NB4 (cell line): ENCODE measurements at places on chromosomes 11 and 22.

DNA sequence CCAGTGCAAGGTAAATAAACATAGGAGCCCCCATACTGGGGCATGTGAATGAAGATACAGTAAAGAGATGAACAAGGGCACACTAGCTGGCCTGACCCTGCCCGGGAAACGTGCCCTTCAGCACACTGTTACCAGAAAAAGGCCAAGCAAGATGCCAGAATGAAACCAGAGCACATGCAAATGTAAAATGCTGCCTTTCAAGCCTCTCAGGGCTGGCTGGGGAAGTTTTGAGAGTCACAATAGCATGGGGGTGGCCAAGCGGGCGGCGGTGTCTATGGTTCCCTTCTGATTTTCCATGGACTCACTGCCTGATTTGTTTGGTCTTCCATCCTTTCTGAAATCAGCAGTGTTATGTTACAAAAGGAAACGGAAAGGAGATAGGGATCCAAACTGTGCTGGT is 18.9 kb upstream of the SUSD2 start:
- no peak for DNase-seq

DNA sequence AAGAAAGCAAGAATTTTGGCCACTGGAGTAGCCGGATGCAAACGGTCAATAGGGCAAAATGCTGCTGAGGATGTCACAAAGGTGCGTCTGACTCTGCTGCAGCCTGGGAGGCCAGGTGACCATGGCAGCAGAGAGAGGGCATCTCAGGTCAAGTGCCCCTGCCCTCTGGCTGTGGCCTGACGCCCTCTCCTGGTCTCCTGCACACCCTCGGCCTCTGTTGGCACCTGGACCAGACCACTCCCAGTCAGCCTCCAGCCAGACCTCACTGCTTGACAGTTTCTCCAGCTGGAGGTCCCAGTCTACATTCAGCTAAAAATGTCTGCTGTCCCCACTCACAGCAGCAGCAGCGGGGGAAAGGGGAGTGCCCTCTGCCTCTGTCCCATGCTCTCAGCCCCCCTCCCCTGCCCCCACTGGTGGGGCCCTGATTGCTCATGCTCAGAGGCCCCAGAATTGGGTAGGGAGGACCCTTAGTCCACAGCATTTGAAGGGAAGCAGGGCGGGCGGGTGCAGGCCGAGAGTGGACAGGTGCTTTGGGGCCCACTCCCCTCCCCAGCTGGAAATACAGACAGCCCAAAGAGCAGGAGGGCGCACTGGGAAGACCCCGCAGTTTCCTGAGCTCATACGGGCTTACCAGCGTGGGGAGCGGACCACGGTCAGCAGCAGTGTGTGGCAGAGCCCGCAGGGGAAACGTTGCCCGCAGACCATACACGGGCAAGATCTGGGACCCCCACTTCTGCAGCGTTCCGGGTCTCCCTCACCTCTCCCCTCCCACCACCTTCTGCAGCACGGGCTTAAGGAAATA is 1.6 kb upstream of the BRSK2 start:
- no peak for DNase-seq

DNA sequence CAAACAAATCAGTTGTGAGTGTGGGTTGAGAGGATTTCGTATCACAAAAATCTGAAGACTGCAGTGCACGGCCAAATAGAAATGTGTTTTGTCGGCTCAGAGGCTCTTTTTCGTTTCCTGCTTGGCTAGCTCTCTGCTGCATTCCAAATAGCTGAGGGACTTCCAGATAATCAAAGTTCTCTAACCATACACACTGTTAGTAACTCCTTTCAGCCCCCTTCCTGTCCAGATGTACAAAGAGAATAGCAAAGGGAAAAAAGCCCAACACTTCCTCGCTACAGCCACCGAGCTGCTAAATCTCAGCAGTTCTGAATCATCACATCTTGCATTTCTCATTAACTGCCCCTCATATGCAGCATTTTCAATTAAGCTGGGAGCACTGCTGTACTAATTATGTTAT is 203.1 kb downstream of the TENM4 start:
- no peak for DNase-seq

- peak; percentile 96 for DNase-seq
Observed at GRCh38 chr22:36454916-36455570, 26.4 kb downstream of the TXN2 start.

- no peak for DNase-seq
Observed at GRCh38 chr11:75246006-75246670, 5.6 kb downstream of the TPBGL start.

- DNase-seq, result no peak
Observed at GRCh38 chr11:91850021-91850420, 374.6 kb upstream of the FAT3 start.

GRCh38 chr11:67240576-67241389 is 25.5 kb upstream of the GRK2 start:
- DNase-seq, result peak; percentile 86

DNA sequence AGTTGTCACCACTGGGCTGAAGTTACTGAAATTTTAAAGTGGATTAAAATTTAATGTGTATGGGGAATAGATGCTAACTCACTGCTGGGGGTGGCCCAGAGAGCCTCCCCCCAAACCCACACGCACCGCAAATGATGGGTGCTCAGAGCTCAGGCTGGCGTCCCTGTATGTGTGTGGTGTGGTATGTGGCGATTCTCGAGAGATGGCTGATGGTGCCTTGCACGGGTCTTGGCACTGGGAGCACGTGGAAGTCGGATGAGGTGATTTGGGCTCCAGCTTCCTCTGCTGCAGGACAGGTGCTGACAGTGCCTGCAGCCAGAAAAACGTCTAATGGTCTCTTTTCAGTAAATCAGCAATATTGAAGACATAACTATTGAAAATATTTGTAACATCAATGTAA is 1473.3 kb downstream of the TBC1D22A start:
- DNase-seq, result no peak

DNA sequence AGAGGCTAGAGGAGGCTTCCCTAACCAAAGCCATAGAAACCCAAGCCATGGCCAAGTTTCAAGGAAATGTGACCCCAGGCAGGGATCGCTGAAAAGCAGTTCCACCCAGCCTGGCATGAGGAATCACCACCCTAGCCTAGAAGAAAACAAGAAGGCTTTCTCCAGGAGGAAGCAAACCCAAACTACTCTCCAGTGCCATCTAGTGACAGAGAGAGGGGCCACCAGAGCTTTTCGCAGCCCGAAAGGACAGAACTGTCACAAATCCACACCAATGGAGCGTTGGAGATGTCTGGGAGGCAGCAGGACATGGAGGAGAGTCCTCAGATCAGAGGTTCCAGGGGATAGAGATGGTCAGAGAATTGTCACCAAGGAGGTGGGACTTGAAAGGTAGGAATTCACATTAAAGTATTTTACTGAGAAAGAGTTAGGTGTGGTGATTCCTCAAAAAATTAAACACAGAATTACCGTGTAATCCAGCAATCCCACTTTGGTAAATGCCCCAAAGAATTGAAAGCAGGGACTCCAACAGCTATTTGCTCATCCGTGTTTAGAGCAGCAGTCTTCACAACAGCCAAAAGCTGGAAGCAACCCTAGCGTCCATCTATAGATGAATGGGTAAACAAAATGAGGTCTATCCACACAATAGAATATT is 67.3 kb upstream of the NUP50 start:
- peak; percentile 66 for DNase-seq

GRCh38 chr11:2383852-2384804 is 7.0 kb downstream of the CD81 start:
- DNase-seq, result no peak

DNA sequence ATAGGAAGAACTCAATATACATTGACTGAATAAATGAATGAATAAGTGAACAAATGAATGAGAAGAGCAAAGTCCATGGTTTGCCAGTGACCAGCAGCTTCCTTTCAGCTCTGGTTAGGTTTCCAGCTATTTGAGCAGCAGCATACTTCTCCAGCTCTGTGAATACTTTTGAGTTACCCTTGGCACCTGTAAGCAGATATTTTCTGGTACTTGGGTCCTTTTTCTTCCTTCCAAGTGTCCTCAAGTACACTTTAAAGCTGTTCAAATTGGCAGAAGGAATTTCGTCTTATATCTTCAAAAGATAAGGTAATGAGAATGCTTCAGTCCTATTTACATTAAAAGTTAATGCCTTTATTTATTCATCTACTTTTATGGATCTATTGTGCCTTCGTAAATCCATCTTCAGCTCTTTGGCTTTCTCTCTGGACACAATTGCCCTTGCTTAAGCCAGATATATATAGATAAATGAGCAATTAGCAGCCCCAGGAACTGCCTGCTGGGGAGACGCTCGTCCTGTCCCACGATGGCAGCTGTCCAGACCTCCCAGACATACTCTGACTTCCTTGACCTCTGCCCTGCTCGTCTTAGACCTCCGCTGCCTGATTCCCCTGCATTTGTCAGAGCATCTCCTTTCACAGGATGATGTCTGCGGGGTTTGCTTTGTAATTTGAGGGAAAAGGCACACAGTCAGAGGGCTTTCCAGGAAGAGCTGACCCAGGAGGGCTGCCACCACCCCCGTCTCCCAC is 926.3 kb downstream of the OPCML start:
- no peak for DNase-seq

- DNase-seq, result no peak
Observed at GRCh38 chr11:83097429-83098075, 25.9 kb upstream of the RAB30 start.

GRCh38 chr11:102495161-102496042 is 35.1 kb downstream of the MMP7 start:
- DNase-seq, result peak; percentile 84

DNA sequence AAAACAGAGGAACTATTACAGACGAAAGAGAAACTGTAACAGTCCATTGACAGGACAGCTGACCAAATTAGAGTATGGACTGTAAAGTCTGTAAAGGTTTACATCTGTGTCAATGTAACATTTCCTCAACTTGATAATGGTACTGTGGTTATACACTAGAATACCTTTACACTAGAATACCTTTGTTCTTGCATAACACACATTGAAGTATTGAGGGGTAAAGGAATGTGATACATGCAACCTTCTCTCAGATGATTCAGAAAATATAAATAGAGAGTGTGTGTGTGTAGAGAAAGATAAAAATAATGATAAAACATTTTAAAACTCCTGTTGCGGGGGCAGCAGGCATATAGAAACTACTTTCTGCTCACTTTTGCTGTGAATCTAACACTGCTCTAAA is 5.6 kb upstream of the EEF1G start:
- no peak for DNase-seq

GRCh38 chr11:126819194-126819593 is 181.4 kb downstream of the KIRREL3 start:
- no peak for DNase-seq

GRCh38 chr22:30370641-30371230 is 13.9 kb downstream of the CCDC157 start:
- DNase-seq, result no peak

DNA sequence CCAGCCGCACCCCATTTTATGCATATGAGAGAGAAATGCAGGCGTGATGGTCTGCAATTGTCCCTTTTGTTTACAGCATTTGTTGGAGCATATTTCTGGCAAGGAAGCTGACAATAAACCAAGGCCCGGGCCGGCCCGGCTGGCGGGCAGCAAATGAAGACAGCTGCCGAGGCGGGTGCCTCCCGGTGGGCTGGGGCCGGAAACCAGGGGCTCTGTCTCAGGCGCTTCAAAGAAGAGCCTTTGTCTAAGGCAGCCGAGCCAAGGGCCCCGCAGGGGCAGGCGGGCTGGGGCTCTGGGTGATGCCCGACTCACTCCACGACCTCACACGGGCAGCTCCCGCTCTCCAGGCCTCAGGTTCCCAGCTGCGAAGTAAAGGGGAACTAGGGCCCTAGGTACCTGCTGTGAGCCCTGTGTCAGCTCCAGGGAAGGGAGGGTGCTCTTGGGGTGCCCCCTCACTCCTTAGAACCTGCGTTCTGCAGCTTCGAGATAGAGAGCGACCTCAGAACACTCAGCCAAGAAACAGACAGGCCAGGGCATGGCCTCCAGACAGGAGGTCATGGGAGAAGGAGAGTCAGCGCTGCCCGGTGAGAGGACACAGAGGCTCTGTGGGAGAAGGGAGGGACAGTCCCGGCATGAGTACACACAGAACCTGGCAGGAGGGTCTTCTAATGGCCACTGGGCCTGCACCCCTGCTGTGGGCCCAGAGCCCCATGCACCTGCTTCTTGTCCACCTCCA is 2.4 kb downstream of the LINC01488 start:
- DNase-seq, result no peak
